ENCODE measurements at places on chromosomes 7 and 10.

GRCh38 chr10:107585630-107586029 lies 421.1 kb upstream of the SORCS1 start:
- DNase-seq: no peak

- DNase-seq: no peak
Measured at GRCh38 chr7:10116511-10116910, 857.2 kb upstream of the PHF14 start.

GRCh38 chr10:75427951-75428350 lies 3.5 kb upstream of the LRMDA start:
- DNase-seq: no peak

- DNase-seq: no peak
Measured at GRCh38 chr7:8042796-8043535, 74.4 kb downstream of the GLCCI1 start.

DNA sequence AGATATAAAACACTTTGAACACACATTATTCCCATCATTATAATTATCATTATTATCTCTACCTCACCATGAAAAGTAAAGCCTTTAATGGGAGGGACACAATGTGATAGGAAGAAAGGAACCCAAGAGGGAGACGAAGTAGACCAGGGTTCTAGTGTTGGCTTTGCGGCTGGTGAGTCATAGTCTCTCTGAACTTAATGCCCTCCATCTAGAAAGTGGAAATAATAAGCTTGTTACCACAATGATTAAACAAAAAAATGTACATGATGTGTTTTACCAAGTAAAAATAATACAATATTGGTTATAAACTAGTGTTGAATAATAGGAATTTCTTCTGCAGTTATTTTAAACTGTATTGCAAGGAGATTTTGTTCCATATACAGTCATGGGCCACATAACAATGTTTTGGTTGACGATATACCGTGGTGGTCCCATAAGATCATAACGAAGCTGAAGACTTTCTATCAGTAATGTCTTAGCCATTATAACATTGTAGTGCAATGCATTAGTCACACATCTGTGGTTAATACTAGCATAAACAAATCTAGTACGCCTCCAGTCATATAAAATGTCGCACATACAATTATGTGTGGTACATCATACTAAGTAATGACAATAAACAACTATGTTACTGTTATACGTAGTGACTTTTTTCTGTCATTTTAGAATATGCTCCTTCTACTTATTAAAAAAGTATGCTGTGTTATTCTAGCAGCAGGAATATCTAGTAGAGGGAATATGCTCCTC lies 450.6 kb upstream of the SORCS1 start:
- peak; percentile 6 for DNase-seq

GRCh38 chr7:98281757-98282606 lies 496 bp downstream of the BRI3 start:
- DNase-seq: no peak

DNA sequence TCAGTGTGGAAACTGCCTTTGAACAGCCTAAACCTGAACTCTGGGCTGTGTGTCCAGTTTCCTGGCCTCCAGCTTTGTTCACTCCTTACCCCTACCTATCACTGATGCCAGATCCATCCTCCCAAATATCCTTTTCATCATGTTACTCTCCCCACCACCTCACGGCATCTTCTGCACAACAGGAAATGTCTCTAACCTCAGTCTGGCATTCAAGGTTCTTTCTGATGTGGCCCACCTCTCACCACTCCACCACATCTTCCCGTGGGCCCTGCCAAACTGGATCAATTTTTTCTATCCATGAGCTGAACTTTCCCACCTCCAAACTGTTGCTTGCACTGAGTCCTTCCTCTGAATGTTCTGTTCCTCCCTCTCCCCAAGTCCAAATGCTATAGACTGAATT lies 35.8 kb upstream of the MAP3K8 start:
- no peak for DNase-seq

DNA sequence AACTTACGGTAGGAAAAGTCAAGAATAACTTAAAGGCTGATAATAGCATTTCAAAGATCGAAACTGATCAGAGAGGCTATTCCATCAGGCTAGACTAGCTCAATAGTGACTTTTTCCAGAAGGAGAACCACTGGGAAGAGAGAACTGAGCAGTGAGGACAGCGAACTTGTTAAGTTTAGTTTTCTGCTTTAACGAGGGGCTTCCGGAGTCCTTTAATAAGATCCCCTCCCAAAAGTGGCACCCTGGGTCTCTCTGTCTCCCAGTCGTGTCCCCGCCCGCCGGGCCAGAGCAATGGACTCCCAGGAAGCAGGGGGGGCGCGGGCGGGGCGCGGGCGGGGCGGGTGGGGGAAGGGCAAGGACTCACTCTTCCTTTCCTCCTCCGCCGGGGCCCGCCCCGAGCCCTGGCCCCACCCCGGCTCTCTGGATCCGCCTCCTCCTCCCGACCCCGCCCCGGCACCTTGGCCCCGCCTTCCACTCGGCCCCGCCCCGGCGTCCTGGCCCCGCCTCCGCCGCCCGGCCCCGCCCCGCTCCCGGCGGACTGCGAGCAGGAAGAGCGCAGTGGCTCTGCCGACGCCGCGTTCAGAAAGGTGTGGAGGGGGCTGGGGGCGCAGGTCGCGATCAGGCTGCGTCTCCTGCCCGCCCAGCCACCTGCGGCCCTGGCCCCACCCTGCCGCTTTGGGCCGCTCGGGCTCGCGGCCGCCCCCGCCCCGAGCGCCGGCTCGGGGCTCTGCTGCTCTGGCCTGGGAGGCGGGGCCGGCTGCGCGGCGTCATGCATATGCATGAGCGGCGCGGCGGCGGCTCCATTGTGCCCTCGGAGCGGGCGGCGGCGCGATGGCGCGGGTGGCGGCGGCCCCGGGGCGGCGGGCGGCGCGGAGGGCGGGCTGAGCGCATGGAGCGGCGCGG lies at the start of gene ZMIZ2:
Gene ZMIZ2, plus strand, starts transcription at position 803 of the 903 bp plus-strand sequence. CDS start 7,403 bp downstream, outside the sequence.
- no peak for DNase-seq
